ENCODE measurements at places on chromosomes 2 and 18.
A peak's percentile ranks its signal among the peaks of the same experiment; 100 is the strongest.

- DNase-seq, result no peak
Measured at GRCh38 chr2:42281416-42282081, 79.5 kb downstream of the COX7A2L start.

GRCh38 chr2:167945660-167946368 is 301.6 kb downstream of the STK39 start:
- no peak for DNase-seq

- DNase-seq, result peak; percentile 34
Measured at GRCh38 chr2:100070078-100070477, 72.3 kb downstream of the AFF3 start.

DNA sequence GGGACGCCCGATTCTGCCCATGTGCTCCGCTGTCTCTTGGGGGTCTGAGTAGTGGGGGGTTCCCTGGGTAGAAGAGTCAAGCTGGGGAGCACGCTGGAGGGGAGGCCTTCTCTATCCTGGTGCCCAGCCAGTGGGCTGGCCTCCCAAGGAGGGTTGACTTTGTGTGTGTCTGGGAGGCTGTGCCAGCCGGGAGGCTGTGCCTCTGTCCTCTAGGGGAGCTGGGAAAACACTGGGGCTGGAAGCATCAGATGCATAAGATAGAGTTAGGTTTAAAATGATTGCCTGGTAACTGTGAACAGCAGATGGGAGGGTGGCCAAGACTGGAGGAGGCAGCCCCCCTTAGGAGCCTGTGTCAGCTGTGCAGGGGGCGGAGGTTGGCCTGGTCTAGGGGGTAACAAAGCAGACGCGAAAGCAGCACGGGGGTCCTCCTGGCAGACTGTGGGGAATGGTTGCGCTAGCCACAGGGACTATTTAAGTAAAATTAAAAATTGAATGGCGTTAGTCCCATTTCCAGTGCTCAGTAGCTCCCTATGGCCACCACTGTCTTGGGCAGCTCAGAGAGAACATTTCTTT is 1.3 kb downstream of the ING5 start:
- DNase-seq, result no peak

GRCh38 chr2:98683728-98684127 is 47.2 kb downstream of the MGAT4A start:
- DNase-seq, result no peak

- no peak for DNase-seq
Measured at GRCh38 chr18:45161850-45162249, 453.4 kb upstream of the SLC14A2 start.

GRCh38 chr2:6215053-6215452 is 522.9 kb downstream of the SOX11 start:
- no peak for DNase-seq

- no peak for DNase-seq
Measured at GRCh38 chr18:56374007-56374655, 264.3 kb downstream of the TXNL1 start.

- no peak for DNase-seq
Measured at GRCh38 chr2:200188876-200189275, 117.6 kb upstream of the SPATS2L start.

- DNase-seq, result peak; percentile 20
Measured at GRCh38 chr2:85173909-85174308, 40.7 kb downstream of the TCF7L1 start.

DNA sequence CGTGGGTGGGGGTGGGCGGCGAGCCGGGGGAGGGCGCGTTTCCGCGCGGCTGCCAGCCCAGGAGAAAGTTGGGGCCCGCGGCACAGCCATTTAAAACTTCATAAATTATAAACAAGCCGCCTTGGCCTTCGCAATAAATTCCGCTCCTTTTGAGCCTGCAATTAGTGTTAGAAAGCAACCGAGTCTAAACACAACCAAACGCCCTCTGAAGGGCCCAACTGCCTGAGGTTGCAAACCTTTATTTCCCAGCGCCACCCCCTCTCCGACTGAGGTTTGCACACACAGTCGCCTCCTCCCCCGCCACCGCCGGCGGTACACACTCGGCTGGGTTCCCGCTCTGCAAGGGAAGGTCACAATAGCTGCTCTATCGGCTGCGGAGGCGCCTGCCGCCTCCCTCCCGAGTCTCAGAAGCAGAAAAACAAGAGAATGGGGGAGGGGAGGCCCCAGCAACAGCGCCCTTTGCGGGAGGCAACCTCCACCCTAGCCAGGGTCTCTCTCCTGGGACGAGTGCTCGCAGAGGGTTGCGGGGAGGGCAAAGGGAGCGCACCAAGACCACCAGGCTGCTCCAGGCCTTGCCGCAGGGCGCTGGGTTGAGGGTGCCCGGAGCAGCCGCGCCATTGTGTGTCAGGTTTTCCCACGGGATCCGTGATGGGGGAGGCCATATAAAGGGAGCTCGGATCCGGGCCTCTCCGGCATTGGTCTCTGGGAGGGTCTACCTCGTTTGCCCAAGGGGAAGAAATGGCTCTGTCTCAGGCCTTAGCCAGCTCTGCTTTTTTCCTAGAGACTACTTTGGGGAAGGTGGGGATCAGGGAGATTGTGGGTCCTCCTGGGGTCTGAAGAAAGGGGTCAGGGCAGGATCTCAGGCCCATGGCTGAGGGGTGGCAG is 13.4 kb upstream of the HOXD1 start:
- DNase-seq, result no peak

DNA sequence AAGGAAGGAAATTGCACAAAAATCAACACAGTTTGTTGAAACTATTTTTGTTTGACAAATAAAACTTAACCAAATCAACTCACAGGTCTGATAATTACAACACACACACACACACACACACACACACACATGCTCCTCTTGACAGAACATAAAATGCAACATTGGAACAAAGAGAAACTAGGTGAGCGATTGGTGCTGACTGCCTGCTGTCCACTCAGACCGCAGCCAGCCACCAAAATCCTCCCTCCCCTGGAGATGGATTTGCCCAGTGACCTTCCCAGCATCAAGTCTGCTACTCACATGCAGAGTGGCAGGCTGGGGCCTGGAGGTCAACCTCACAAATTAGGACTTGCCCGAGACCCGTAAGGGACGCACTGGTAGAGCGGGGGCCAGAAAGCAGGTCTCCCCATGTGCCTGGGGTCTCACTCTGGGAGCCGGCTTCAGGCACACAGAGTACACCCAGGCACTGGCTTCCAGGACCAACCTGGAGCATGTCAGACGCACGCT is 61.4 kb downstream of the DIPK1C start:
- no peak for DNase-seq

DNA sequence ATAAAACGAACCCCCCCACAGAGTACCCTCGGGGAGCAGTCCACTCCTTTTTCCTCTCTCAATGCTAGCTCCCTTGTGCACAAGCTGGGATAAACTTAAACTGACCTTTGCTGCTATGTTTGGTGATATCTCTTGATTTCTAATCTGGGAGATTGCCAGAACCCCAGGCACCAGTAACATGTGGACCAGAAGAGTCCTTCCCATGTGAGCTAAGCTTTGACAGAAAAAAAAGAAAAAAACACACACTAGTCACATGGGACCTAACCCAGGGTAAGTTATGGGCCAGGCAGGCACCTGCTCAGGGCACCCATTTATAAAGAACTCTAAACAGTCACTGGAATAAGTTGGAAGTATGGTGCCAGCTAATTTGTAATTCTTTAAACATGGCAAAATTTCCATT is 242.6 kb downstream of the EN1 start:
- DNase-seq, result no peak
